KBM-7 (cell line): ENCODE measurements at places on chromosomes 16 and 17.

- no peak for DNase-seq
Measured at GRCh38 chr16:11575223-11575589, 11.5 kb downstream of the LITAF start.

GRCh38 chr16:85221771-85222154 lies 109.5 kb upstream of the CIBAR2 start:
- DNase-seq, result no peak

DNA sequence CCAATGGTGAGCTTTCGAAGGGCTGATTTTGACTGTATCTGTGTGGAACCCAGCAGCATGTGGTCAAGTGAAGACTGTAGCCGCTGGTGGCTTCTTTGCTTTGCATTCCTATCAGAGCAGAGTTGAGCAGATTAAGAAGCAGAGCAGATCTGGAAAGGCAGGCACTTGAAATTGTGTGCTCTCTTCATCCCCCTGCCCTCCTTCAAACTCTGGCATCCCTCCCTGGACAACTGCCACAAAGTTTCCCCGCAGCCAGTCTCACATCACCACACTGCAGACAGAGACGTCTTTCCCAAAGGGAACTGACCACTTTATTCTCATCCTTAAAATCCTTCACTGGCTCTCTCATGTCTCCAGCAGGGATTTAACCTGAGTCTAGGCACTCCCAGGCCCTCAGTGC lies 237.1 kb upstream of the DYNLRB2 start:
- no peak for DNase-seq

GRCh38 chr17:80997424-80998117 lies 5.9 kb downstream of the CHMP6 start:
- no peak for DNase-seq

DNA sequence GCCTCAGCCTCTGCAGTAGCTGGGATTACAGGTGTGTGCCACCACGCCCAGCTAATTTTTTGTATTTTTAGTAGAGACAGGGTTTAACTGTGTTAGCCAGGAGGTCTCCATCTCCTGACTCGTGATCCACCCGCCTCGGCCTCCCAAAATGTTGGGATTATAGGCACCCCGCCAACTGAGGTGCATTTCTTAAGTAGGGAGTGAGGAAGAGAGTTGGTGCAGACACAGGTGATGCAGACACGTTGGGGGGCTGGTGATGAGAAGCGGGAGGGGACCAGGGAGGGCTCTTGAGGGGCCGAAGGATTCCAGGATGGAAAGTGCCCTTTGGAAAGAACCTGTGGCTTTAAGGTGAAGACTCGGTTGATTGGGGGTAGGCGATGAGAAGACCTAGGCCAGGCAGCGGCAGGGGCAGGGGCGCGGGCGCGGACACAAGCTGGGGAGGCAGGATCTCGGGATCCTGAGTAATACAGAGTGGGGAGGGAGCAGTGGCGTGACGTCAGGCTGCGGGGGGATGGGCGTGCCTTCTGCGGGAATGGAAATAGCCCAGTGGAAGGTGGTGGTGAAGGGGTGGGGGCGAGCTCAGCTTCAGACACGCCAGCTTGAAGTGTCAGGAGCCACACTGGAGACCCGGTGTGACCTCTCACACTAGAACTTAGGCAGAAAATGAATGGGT lies 2.5 kb upstream of the ATP6V0C start:
- no peak for DNase-seq

DNA sequence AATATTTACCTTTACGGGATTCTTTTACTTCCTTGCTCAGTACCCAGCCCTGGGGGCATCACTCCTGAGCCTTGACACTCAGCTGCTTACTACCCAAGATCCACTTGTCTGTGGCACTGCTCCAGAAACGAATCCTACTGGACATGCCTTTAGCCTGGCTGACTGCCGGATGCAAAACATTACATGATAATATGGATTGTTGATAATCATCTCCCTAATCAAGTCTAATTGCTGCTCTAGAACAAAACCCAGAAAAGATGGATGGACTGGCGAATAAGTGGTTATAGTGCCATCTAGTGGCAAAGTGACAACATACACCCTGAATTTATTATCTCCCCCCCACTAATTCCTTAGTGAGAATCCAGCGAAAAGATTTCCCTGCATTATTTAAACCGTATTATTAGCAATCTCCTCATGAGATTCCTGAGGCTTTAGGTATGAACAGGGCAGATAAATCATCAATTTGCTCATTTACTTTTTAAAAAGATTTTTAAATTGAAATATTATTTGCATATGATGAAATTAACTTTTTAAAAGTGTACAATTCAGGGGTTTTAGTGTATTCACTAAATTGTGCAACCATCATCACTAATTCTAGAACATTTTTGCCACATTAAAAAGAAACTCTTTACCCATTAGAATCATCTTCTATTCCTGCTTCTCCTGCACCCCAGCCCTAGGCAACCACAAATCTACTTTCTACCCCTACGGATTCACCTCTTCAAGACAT lies 61.6 kb downstream of the RGS9 start:
- peak; percentile 84 for DNase-seq

DNA sequence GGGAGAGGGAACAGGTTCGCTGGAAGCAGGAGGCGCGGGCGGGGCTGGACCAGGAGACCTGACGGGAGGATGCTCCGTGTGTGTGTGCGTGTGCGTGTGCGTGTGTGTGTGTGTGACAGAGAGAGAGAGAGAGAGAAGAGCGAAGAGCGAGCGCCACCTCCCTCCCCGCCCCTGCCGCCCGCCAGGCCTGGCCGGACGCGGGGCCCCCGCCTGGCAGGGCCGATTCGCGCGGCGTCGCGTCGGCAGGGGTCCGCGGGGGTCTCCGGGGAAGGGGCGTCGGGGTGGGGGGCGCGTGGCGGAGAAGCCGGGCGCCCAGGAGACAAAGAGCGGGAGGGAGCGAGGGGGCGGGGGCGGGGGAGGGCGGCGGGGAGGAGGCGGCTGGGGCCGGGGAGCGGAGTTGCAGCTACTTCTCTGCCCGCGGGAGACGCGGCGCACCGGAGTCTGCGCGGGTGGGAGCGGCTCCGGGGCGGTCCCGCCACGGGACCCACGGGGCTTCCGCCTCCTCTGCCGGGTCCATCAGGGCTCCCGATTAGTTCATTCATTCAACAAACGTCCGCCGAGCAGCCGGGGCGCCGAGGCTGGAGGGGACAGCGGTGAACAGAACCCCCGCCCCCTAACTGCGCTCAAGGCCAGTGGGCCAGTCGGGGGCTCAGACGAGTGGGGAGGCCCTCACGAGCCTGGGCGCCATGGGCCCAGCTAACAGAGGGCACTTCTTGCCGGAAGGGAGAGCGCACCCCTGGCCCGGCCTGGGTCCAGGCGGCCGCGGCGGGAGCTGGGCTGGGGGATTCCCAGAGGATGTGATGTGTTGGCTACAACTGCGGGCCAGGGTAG lies at the start of gene SAMD14:
TSS of gene SAMD14 (minus strand) at position 433 of the 831 bp plus-strand sequence. CDS start 5,201 bp downstream, outside the sequence.
- DNase-seq, result no peak

GRCh38 chr17:34412965-34413441 lies 50.0 kb upstream of the CCL1 start:
- no peak for DNase-seq

- no peak for DNase-seq
Measured at GRCh38 chr16:89938175-89938885, 10.2 kb upstream of the DEF8 start.

- DNase-seq, result no peak
Measured at GRCh38 chr16:23519282-23519681, 9.0 kb upstream of the GGA2 start.

DNA sequence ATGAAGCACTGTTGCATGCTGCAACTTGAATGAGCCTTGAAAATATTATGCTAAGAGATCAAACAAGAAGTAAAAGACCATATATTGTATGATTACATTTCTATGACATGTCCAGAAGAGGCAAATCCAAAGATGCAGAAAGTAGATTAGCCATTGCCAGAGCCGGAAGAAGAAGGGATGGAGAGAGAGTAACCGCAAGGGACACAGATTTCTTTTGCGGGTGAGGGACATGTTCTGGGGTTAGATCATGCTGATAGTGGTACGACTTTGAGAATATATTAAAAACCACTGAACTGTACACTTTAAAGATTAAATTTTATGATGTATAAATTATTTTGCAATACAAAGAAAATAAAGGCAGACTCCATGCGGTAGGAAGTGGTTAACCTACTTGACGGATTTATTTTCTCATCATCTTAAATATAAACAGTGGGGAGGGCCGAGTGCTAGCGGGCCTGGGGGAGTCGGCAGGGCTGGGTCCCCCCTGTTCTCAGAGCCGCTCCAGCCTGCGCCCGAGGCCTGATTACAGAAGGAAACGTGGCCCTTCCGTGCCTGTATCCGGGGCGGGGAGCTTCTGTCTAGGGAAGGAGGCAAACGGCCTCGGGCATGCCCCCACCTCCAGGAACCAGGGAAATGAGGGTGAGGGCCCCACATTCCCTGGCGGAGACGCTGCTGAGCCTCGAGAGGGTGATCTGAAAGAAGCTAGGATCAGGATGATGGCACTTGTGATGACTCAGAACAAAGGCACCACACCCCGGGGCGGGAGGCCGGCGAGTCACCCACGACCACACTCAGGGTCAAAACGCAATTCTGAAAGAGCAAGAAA lies 48.0 kb downstream of the SHCBP1 start:
- peak; percentile 57 for DNase-seq

- peak; percentile 83 for DNase-seq
Measured at GRCh38 chr17:15436473-15437302, 30.7 kb downstream of the CDRT4 start.

- DNase-seq, result peak; percentile 65
Measured at GRCh38 chr16:74862743-74863244, 88.2 kb upstream of the FA2H start.

GRCh38 chr16:50473356-50473945 lies 74.7 kb upstream of the NKD1 start:
- no peak for DNase-seq

DNA sequence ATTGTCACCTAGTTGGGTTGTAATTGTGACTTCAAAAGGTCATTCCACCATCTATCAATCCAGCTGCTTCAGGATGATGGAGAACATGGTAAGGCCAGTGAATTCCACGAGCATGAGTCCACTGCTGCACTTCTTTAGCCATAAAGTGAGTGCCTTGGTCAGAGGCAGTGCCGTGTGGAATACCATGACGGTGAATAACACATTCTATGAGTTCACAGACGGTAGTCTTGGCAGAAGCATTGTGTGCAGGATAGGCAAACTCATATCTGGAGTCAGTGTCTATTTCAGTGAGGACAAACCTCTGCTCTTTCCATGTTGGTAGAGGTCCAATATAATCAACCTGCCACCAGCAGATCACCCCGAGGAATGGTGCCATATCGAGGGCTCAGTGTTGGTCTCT lies 650.9 kb downstream of the KCNJ2 start:
- DNase-seq, result no peak

GRCh38 chr17:7237266-7237760 lies 1.9 kb downstream of the PHF23 start:
- no peak for DNase-seq

GRCh38 chr16:1580956-1581355 lies 30.9 kb downstream of the IFT140 start:
- DNase-seq, result no peak

DNA sequence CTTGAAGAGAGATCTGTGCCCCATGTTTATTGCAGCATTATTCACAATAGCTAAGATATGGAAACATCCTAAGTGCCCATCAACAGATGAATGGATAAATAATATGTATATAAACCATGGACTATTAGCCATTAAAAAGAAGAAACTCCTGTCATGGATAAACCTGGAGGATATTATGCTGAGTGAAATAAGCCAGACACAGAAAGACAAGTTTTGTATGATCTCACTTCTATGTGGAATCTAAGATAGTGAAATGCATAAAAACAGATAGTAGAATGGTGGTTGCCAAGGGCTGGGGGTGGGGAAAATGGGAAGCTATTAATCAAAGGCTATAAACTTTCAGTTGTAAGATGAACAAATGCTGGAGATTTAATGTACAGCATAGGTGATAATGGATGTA lies 19.9 kb upstream of the HEATR6 start:
- DNase-seq, result no peak

DNA sequence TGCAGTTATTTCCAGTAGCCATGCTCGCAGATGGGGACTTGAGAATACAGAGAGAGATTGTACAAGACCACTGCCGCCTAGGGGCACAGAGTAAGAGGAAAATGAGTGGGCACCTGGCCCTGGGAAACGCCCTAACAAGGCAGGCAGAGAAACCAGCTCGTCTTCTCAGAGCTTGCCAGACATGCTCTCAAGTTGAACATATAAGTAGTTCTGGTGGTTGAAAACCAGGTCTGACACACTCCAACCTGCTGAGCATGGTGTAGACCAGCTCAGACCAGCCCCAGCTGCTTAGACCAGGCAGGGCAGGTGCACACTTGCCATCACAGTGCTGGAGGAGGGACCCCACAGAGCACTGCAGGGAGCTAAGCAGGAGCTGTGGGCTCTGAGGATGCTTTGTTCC lies 250.5 kb downstream of the CPPED1 start:
- no peak for DNase-seq

GRCh38 chr17:70138291-70138865 lies 31.0 kb upstream of the KCNJ2 start:
- no peak for DNase-seq

- no peak for DNase-seq
Measured at GRCh38 chr17:57142925-57143324, 57.9 kb downstream of the AKAP1 start.

GRCh38 chr17:82193520-82194220 lies 19.0 kb downstream of the CCDC57 start:
- no peak for DNase-seq

- no peak for DNase-seq
Measured at GRCh38 chr16:77509796-77510195, 75.0 kb upstream of the ADAMTS18 start.

- no peak for DNase-seq
Measured at GRCh38 chr17:58316260-58316960, 12.2 kb downstream of the TSPOAP1 start.

DNA sequence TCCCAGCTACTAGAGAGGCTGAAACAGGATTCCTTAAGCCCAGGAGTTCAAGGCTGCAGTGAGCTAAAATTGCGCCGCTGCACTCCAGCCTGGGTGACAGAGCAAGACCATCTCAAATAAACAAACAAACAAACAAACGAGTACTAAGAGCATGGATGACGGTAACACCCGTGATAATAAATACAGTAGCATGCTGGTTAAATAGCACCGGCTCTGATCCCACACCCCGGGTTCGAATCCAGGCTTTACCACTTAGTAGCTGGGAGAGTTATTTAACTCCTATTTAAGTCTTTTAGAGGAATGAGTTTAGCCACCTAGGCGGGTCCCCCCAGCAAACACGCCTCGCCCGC lies 301 bp upstream of the METTL22 start:
- no peak for DNase-seq

DNA sequence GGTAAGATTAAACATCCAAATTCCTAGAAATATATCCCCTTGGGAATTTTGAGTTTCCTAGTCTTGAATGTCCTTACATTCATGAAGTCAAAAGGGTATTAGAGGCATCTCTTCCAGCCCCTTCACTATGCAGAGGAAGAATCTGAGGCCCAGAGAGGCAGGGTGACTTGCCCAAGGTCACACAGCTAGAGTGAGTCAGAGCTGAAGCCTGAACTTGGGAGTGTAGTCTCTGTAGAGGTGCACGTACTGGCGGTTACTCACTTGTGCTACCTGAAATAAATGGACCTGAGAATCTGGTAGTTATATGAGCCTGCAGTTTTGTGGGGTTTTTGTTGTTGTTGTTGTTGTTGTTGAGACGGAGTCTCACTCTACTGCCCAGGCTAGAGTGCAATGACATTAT lies 164.0 kb downstream of the XYLT1 start:
- DNase-seq, result no peak
